ENCODE measurements at places on chromosomes 6 and 20.
A peak's percentile ranks its signal among the peaks of the same experiment; 100 is the strongest.

DNA sequence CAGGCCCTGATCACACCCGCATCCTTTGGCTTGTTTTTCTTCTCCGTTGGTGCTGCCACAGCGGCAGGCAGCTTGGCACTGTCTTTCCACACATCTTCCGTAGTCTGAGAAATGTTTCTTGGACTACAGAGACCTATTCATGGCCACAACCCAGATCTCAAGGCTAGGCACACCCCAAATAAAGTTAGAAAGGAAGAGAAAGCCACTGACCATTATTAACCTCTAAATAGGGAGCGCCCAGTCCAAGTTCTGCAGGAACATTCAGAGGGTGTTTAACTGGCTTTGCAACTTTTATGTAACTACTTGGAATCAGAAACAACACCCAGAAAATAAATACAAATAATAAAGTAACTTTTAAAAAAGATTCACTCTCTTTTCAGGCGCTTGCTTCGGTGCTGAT, 124.8 kb upstream of the NEDD9 start:
- no peak for DNase-seq

DNA sequence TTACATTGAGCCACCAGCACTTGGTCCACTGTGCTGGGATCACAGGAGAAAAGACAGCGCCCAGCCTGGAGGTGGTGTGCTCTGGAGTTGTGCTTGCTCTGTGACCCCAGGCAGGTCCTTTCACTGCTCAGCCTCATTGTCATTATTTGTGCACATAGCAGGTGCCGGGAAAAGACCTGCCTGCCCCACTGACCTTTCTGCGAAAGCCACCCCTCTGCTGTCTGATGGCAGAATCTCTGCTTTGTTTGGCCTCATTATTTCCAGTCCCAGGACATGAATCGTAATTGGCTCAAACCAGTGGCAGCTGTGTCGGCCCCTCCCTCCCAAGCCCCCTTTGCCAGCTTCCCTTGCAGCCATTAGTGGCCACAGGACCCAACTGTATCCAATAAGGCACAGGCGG, 185.2 kb upstream of the UST start:
- no peak for DNase-seq

DNA sequence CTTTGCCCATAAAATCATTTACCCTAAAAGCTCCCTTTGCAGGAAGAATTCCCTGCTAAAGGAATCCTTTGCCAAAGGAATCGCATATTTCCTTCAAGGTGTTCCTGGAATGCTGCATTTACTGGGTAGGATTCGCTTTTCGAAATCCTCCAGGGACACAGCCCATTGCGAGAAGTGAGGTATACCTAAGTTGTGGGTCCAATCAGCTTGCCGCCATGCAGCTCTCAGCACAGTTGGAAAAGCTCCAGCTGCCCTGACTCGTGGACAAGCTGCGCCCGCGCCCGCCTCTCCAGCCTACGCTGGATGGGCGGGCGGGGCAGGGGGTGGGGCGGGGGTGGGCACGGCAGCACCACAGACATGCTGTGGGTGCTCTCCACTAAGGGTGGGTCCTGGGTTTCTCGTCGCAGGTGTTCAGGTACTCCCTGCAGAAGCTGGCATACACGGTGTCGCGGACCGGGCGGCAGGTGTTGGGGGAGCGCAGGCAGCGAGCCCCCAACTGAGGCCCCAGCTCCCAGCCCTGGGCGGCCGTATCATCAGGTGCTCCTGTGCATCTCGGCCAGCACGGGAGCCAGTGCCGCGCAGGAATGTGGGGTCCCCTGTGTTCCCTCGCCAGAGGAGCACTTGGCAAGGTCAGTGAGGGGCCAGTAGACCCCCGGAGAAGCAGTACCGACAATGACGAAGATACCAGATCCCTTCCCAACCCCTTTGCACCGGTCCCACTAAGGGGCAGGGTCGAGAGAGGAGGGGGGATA, 1.4 kb downstream of the NNAT start:
- no peak for DNase-seq

- DNase-seq, result no peak
These were observed 9.1 kb downstream of the ZNFX1 start for GRCh38 chr20:49268600-49269365.

DNA sequence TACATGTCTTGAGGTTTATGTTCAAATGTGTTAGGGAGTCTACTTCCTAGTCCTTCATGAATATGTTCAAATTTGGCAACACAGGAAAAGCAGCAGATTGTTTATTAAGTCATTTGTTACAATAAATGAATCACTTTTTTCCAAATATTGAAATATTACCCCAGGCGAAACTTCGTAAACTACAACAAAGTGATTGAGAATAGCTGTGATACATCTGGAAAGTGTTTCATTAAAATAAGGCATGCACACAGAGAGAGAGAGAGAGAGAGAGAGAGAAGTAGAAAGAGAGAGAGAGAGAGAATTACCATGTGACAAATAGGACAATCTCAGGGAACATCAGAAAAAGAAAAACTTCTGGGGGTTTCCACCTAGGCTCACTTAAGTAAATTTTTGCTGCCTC, 363.1 kb upstream of the PTCHD4 start:
- DNase-seq, result no peak

DNA sequence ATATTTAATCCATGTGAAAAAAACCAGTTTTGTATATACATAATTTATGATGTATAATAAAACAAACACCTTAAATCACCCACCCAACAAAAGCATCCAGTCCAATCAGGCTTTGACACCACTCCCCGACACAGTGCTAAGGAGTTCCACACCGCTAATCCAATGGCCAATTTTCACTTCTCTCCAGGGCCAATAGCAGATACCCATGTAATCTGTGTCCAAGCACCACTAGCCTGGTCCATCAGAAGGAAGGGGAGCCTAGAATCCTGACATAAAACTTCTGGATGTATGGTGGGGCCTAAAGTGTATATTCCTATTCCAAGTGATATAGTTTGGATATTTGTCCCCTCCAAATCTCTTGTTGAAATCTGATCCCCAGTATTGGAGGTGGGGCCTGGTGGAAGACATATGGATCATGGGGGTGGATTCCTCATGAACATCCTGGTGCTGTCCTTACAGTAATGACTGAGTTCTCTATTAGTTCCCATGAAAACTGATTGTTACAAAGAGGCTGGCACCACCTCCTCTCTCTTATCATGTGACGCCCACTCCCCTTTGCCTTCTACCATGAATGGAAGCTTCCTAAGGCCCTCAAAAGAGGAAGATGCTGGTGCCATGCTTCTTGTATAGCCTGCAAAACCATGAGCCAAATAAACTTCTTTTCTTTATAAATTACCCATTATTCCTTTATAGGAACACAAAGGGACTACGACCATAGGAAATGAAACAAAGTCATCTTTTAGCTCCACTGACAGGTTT, 20.8 kb downstream of the RALGAPA2 start:
- no peak for DNase-seq

- no peak for DNase-seq
These were observed 93.9 kb downstream of the DLGAP4 start for GRCh38 chr20:36399969-36400545.

- DNase-seq, result no peak
These were observed 185.6 kb downstream of the ATXN1 start for GRCh38 chr6:16575655-16576054.

GRCh38 chr6:140546640-140547039, 1172.2 kb upstream of the CITED2 start:
- DNase-seq, result no peak

- DNase-seq, result no peak
These were observed 10.4 kb downstream of the SRXN1 start for GRCh38 chr20:642398-643174.

- DNase-seq, result no peak
These were observed 471.9 kb upstream of the SOX4 start for GRCh38 chr6:21121636-21122136.

- no peak for DNase-seq
These were observed 358.5 kb downstream of the ZFAND3 start for GRCh38 chr6:38177882-38178583.

GRCh38 chr20:708956-709355, 33.4 kb upstream of the SCRT2 start:
- no peak for DNase-seq

DNA sequence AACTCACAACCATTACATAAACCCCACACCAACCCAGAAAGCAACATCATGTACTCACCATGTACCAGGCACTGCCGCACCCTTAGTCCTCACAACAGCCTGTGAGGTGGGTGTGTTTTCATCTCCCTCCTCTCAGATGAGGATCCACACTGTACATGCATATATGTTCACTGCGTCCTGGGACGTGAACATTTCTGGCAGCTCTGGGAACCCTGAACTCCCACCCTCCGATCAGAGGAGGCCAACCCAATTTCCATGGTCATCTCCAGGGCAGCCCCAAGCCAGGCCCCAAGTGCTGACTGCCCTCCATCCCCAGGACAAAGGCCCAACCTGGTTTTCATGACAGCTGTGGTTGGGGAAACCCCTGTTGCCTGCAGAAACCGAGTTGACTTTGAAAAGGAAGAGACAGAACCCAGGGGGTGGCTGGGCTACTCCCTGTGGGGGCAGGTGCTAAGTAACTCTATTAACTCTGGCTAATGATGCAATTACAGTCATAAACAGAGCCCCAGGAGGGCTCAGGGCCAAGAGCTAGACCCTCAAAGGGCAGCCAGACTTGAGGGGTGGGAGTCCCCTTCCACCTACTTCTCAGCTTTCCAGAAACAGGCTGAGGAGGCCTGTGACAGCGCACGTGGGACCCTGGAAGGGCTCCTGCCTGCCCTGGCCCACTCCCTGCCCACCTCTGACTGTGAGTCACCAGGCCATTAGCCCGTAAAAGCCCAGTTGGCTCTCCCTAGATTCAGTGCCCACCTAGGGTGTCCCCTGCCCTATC, 2.6 kb downstream of the TFEB start:
- DNase-seq, result peak; percentile 84

GRCh38 chr20:49668181-49668877, 45.3 kb downstream of the B4GALT5 start:
- DNase-seq, result peak; percentile 88

GRCh38 chr6:130613176-130613575, 214.0 kb upstream of the SMLR1 start:
- DNase-seq, result no peak

DNA sequence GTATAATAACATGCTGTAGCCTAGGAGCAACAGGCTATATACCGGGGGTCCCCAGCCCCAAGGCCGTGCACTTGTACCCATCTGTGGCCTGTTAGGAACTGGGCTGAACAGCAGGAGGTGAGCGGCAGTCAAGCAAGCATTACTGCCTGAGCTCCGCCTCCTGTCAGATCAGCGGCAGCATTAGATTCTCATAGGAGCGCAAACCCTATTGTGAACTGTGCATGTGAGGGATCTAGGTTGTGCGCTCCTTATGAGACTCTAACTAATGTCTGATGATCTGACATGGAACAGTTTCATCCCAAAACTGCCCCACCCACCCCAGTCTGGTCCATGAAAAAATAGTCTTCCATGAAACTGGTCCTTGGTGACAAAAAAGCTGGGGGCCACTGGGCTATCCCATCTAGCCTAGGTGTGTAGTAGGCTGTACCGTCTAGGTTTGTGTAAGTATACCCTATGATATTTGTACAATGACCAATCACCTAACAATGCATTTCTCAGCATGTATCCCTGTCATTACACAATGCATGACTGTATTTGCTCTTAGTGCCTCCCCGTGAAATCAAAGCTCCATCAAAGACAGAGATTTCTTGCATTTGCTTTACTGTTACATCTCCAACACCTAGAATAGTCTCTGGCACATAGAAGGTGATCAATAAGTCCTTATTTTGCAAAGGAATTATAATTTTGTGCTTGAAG, 30.8 kb downstream of the NHSL1 start:
- no peak for DNase-seq

DNA sequence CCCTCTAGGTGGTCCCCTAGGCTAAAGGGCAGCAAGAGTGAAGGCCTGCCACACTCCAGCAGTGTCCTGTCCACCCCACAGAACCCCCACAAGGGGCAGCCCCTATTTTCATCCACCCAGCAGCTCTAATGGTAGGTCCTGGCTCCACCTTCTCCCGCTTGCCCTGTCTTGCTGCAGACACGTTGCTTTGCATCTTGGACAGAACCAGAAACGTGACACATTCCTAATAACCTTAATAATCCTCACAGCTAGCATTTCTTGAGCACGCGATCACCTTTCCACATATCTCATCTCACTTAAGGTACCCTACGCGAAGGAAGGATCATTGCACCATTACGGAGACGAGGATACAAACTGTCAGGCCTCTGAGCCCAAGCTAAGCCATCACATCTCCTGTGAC, 11.7 kb upstream of the SLC22A23 start:
- DNase-seq, result no peak

DNA sequence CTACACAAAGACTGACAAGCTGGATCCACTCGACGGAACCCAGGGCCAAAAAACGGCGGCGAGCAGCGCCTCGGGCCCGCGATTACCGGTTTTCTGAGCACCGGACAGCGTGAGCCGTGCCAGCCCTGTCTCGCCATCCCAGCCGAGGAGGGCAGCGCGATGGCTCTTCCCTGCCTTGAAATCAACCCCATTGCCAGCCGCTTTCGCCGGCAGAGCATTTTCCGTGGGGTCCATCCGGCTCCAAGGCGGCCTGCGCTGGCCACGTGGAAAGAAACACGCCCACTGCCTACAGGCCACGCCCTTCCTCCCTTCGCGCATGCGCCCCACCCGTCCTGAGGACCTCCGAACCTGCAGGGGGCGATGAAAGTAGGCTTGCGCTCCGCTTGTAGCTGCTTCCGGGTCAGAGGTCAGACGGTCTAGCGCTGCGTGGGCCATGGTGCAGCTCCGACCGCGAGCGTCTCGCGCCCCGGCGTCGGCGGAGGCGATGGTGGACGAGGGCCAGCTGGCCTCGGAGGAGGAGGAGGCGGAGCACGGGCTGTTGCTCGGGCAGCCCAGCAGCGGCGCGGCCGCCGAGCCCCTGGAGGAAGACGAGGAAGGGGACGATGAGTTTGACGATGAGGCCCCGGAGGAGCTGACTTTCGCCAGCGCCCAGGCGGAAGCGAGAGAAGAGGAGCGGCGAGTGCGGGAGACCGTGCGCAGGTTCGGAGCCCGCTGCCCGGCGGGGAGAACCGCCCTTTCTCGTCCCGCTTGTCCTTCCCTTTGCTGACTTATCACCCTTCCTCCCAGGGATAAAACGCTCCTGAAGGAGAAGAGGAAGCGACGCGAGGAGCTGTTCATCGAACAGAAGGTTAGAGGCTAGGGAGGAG, at the start of gene NOL7:
NOL7 (plus strand) TSS at position 410 of the 866 bp plus-strand sequence; CDS start at position 434, 24 bp downstream.
- DNase-seq, result peak; percentile 98

GRCh38 chr6:19812512-19813119, 24.6 kb upstream of the ID4 start:
- no peak for DNase-seq

DNA sequence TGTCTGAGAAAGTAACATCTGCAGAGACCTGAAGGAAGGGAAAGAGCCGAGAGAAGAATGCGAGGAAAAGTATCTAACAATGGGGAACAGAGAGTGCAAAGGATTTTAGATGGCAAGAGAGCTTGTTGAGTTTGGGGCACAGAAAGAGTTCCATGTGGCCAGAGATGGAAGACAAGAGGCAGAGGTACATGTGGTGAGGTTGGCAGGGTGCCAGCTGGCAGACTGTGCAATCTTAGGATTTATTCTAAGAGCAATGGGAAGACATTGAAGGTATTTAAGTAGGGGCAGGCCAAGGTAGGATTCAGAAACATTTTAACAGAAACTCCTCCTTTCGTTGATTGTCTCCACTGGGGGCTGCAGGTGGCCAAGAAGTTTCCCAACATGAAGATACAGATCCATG, 20.4 kb upstream of the LBP start:
- DNase-seq, result no peak
